ENCODE measurements at places on chromosomes 3 and 15. TPM values are rescaled to one million over a fixed set of nuclear protein-coding genes. Genes with fewer than 3 reads are reported as not detected.

Gene IP6K1
- 27.2 TPM for total RNA-seq

DNA sequence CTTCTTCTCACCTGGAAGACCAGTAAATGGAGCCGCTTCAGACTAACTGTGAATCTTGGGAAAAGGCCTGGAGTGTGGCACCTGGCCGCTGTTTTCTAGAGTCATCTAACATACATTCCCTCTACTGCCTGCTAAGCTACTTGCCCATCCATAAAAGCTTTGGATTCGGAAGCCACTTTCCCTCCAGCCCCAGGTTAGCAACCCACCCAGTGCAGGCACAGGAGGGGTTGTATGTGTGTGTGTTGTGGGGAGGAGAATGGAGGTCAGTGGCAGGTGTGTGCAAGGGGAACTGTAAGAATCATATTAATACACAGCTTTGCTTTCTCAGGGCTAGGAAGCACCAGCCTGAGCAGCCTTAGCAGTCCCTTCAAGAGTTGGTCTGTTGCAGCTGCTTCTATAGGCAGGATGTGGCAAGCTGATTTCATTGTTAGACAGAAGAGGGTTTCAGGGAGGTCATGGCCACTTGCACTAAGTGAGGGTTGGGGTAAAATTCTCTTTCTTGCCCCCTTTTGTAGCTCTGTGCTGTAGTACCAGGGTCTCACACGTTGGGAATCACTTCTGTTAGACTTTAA is 8.9 kb downstream of the NSUN3 start:
- DNase-seq = no peak

Gene MORC1
- total RNA-seq = not detected

DNA sequence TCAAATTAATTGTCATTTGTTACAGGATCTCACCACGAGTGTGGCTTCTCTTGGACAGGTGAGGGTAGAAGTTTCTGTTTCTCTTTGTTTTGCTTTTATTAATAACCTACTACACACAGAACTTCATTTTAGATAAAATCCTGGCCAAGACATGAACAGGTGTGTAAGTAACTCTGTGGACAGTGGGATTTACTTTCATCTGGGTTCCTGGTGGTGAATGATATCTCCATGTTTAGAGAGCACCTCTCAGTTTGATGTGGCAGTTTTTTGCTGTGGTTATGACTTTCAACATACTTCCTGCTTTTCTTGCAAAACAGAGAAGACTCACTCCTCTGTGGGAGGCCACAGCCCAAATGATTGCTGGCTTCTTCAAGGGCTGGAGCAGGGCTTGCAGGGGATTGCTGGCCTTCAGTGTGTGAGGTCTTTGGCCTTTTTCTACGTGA is 71.1 kb upstream of the XCR1 start:
- peak; percentile 87 for DNase-seq

DNA sequence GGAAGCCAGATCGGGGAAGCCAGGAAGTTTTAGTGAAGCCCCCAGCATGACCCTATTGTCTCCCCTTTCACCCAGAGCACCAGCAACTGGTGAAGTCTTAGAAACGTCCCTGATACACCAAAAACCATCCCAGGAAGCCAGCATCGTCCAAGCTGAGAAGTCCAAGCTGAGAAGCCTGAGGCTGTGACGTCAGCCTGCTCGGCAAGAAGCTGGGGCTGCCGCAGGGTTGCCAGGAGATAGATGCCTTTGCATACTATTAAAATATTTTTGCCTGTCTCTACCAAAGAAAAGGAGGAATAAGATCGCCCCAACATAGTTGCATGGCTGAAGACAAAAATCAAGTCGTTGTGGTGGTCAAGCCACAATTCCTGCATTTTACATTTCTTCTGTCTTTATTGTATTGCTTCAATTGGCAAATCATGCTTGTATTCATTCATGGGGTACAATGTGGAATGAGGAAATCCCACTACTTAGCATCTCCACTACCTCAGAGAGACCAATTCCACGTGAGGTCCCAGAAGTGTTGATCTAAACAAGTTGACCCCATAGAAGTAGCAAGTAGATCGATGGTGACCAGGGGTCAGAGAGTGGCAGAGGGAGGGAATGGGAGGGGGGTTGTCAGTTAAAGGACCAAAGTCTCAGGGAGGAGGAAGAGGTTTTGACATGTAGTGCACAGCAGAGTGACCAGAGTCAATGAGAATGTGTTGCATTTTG is 19.6 kb upstream of the EMC3 start:
- no peak for DNase-seq

Gene SLC51A
- total RNA-seq = not detected

- no peak for DNase-seq
Observed at GRCh38 chr3:175267561-175267960, 408.4 kb downstream of the NAALADL2 start.

DNA sequence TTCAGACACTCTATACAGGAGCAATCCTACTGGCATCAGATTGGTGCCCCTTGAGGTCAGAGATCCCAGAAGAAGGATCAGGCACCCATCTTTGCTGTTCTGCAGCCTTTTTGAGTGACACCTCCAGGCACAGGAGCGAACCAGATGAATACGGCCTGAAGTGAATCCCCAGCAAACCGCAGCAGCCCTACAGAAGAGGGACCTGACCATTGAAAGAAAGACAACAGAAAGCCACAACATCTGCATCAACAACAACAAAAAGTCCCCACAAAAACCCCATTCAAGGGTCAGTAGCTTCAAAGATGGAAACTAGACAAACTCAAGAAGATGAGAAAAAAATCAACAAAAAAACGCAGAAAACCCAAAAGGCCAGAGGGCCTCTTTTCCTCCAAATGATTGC is 130.4 kb downstream of the PPM1L start:
- no peak for DNase-seq

- no peak for DNase-seq
Observed at GRCh38 chr15:61720197-61720704, 340.0 kb downstream of the VPS13C start.

DNA sequence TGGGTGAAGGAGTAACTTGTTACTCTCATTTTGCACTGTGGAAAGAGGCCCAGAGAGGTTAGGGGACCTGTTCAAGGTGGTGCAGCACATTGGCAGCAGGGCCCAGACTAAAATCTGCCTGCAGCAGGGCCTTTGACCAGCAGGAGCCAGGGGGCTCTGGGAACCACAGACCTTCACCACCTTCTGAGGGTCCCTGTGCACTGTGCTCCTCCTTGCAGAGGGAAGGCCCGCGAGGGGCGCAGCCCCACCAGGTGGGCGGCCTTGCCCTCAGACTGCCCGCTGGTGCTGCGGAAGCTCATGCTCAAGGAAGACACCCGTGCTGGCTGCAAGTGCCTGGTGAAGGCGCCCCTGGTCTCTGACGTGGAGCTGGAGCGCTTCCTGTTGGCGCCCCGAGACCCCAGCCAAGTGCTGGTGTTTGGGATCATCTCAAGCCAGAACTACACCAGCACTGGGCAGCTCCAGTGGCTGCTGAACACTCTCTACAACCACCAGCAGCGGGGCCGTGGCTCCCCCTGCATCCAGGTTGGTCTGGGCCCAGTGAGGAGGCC is 61.5 kb upstream of the FGD5 start:
- no peak for DNase-seq

DNA sequence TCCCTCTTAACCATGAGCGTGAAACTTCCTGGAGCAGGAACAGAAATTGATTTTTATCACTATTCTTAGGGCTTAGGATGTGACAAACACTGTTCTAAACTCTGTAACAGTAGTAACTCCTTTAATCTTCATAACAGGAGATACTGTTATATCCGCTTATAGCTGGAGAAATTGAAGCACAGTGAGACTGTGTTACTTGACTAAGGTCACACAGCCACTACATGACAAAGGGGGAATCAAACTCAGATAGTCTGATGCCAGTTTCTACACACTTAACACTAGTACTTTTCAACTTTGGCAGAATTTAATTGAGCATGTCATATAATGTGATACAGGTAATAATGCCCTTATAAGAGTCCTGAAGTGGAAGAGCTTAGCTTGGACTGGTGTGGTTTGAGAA is 800 bp upstream of the TARS3 start:
- no peak for DNase-seq

Gene CKMT1B
- not detected for total RNA-seq

DNA sequence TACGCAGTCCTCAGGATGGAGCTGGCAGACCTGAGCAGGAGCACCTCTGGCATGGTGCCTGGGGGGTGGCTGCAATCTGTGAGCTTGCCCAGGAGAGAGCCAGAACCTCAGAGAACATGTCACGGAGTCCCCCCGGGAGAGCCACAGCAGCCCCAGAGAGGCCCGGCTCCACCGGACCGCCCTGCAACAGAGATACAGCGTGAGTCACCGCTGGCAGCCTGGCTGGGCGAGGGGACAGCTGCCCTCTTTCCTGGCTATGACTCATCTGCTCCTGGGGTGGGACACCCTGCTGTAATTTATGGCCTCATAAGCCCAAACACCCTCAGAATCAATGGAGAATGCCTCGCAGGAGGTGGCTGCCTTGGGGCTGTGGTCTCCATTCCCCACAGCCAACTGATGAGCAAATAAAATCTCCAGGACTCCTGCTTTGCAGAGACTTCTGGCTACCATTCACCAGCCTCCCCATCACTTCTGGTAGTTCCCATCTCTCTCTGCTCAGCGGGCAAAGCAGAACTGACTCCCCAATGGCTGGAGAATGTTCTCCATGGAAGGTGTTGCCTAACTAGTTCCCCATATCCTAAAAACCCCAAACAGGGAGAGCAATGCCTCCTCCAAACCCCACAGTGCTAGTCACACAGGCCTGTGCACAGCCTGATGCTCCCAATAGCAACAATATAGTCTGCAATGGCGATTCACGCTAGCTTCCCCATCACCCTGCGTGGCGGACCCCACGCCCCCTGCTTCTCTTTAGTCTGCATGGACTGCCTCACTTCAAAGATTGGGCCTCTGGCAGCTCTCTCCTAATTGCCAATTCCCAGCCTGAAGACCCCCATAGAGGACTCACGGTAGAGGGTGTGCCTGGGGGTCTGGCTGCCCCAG is 21.6 kb downstream of the ACSBG1 start:
- peak; percentile 91 for DNase-seq

DNA sequence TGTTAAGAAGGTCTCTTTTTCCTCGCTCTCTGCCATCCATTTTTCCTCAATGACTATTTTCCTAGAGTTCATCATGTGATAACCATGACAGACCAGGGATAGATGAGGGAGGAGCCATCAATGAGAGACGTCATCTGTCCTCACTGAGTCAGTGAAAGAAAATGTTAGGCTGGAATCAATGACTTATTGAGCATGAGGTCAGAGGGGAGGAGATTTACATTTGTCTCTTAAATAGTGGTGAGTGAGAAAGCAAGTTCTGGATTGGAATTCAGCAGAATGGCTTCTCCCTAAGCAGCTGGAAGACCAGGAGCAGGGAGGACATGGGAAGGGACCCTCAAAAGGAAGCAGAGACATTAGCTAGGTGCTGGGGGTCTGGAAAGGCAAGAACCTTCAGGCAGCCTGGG is 28.2 kb upstream of the USP3 start:
- peak; percentile 98 for DNase-seq

DNA sequence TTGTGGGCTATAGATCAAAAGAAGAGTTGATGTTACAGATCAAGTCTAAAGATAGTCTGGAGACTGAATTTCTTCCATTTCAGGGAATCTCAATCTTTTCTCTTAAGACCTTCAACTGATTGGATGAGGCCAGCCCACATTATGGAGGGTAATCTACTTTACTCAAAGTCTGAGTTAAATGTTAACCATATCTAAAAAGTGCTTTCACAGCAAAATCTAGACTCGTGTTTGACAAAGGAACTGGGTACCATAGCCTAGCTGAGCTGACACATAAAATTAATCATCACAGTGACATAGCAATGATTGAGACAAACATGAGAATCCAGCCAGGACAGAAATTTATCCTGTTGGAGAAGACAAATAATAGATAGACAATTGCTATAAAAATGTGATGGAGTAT is 407.9 kb upstream of the GRM7 start:
- no peak for DNase-seq

DNA sequence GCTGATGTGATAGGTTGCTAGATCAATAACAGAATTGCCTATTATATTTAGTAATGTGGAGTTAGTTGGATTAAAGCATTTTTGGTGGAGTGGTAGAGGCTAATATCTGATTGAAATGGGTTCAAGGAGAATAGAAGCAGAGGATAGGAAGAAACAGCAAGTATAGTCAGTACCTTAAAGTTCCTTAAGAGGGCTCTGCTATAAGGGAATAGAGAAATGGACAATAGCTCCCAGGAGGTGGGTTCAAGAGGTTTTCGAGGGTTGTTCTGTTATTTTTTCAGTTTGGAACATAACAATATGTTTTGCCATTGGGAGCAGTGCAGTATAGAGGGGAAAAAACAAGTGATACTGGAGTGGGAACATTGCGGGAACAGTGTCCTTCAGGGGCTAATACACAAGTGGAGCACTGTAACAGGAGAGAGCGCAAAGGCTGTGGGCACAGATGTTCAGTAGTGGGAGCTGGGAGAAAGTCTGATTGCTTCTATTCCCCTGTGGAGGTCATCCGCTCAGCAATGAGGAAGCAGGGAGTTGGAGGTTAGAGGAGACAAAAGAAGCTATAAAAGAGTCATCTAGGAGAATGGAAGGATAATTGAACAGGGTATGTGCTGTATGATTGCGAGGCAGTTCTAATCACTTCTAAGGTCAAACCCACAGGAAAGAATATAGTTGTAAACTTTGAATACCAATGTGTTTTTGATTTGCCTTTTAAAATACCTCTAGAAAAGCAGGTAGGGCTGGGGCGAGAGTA is 3.3 kb downstream of the MRPS11 start:
- DNase-seq = no peak

- no peak for DNase-seq
Observed at GRCh38 chr3:89179355-89180001, 72.1 kb downstream of the EPHA3 start.

- peak; percentile 45 for DNase-seq
Observed at GRCh38 chr3:170007031-170007663, 30.6 kb upstream of the GPR160 start.

- no peak for DNase-seq
Observed at GRCh38 chr3:193771653-193772421, 178.8 kb downstream of the OPA1 start.

- no peak for DNase-seq
Observed at GRCh38 chr3:189529468-189529867, 101.7 kb upstream of the TP63 start.

DNA sequence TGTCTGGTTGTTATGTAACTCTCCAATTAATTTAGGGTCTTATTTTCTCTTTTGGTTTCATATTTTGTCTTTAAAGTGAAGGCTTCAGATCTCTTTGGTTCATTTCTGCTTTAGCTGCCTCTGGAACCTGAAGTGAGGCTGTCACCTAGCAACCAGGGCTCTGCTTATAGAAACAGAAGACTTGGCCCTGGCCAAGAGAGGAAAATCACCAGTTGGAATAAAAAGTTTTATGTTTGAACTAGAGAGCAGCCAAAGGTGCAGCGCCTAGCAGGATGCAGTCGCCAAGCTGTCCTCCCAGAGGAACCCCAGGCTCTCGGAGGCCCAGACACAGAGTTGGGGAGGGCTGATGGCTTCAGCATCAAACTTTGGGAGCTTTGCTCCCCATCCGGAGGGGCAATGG is 41.1 kb downstream of the LYZL4 start:
- peak; percentile 6 for DNase-seq

GRCh38 chr3:46400000-46400734 is 6.7 kb downstream of the CCR5AS start:
- DNase-seq = peak; percentile 55

GRCh38 chr3:45180051-45180450 is 33.9 kb upstream of the CDCP1 start:
- peak; percentile 90 for DNase-seq
